ENCODE measurements at places on chromosomes 5 and 9. TPM values are rescaled to one million over a fixed set of nuclear protein-coding genes. Genes with fewer than 3 reads are reported as not detected.

The CDX1 gene
- 1.0 TPM for total RNA-seq

The FOXD4L5 gene
- total RNA-seq = 0.16 TPM

The EGFL7 gene
- total RNA-seq = 6.9 TPM

The BARHL1 gene
- total RNA-seq = not detected

The MAP1B gene
- total RNA-seq = 207 TPM

The TOR2A gene
- 9.3 TPM for total RNA-seq

The WDR55 gene
- 28.9 TPM for total RNA-seq

The KIAA1958 gene
- 4.9 TPM for total RNA-seq

The PCDHGA9 gene
- total RNA-seq = 1.9 TPM

The DPYSL3 gene
- total RNA-seq = 84.1 TPM

The TPPP gene
- 0.13 TPM for total RNA-seq

The CSF2 gene
- total RNA-seq = not detected

The GABRA6 gene
- total RNA-seq = not detected

The TPRN gene
- total RNA-seq = 19.8 TPM

The FAM151B gene
- 4.9 TPM for total RNA-seq

The PPP3R2 gene
- total RNA-seq = not detected

The ZNF366 gene
- not detected for total RNA-seq

The NFIB gene
- total RNA-seq = 39.9 TPM

The DOCK2 gene
- total RNA-seq = 11.6 TPM

The LCN9 gene
- total RNA-seq = not detected

The KIF12 gene
- total RNA-seq = 0.47 TPM

The INSL6 gene
- total RNA-seq = not detected

The SLC25A2 gene
- total RNA-seq = 0.81 TPM

The PDLIM4 gene
- total RNA-seq = 47.8 TPM

The TAS2R1 gene
- total RNA-seq = not detected

The IFNA21 gene
- not detected for total RNA-seq

The LCN2 gene
- total RNA-seq = not detected

The IL9 gene
- total RNA-seq = not detected

The PROB1 gene
- 1.6 TPM for total RNA-seq

The PCDHB7 gene
- 1.2 TPM for total RNA-seq

The PLPP7 gene
- total RNA-seq = 0.73 TPM

The STXBP1 gene
- 46.5 TPM for total RNA-seq

The PRRX2 gene
- total RNA-seq = 5.6 TPM

The ZNF608 gene
- total RNA-seq = 64.4 TPM

The SLC6A19 gene
- total RNA-seq = not detected

The GPX3 gene
- 1.3 TPM for total RNA-seq

The MEIKIN gene
- total RNA-seq = not detected

The OBP2B gene
- total RNA-seq = not detected

The EPB41L4A gene
- 2.7 TPM for total RNA-seq

The RMRP gene
- total RNA-seq = 14,337 TPM

The ASPN gene
- total RNA-seq = 129 TPM

The DNAH5 gene
- total RNA-seq = 0.37 TPM

The PCA3 gene
- total RNA-seq = not detected

The SLC6A18 gene
- not detected for total RNA-seq

The C9orf57 gene
- total RNA-seq = not detected

The MAT2B gene
- 45.9 TPM for total RNA-seq

The HSPB3 gene
- not detected for total RNA-seq

The CYLC2 gene
- total RNA-seq = not detected

The ARL10 gene
- 25.9 TPM for total RNA-seq

The CNTNAP3B gene
- 10.0 TPM for total RNA-seq

The ADAMTS2 gene
- total RNA-seq = 12.2 TPM

The LIFR gene
- 8.1 TPM for total RNA-seq

The SPINK6 gene
- not detected for total RNA-seq

The TXNDC8 gene
- total RNA-seq = not detected

The CCL21 gene
- not detected for total RNA-seq

The GABRA1 gene
- total RNA-seq = not detected

The PMPCA gene
- 52.8 TPM for total RNA-seq

The RFX3 gene
- total RNA-seq = 9.4 TPM

The SLC1A1 gene
- 6.8 TPM for total RNA-seq
